GM06990 (cell line): ENCODE measurements at places on chromosomes 5 and 9.

- DNase-seq, result no peak
Measured at GRCh38 chr5:92505925-92506324, 1075.1 kb downstream of the NR2F1-AS1 start.

GRCh38 chr5:112551419-112552032, 132.4 kb upstream of the EPB41L4A start:
- DNase-seq, result no peak

DNA sequence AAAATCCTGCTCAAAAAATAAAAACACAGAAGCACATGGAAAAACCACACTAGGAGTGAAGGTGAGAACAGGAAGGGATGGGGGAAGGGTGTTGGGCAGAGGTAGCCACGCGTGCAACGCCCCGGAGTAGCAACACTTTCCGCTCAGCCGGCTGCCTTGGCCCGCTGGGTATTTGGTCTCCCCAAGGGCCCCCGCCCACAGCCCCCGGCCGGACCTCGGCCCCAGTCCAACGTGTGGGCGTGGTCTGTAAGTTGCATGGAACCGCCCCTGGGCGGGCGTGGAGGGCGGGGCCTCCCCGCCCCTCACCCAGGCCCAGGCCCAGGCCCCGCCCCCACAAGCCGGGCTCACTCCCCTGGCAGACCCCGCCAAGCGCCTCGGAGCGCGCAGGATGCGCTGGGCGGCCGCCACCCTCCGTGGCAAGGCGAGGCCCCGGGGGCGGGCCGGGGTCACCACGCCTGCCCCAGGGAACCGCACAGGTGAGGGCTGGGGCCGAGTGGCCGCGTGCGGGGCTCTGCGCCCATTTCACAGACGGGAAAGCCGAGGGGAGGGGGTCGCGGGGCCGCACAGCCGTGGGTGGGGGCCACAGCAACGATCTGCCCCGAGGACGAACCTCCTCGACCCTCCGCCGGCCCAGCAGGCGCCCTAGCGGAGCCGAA, at the start of gene SUSD3:
Gene SUSD3, plus strand, starts transcription at position 347 of the 656 bp plus-strand sequence. Its CDS starts 42 bp downstream, at position 389.
- peak; percentile 88 for DNase-seq

GRCh38 chr9:16516891-16517290, 353.6 kb downstream of the BNC2 start:
- DNase-seq, result no peak

GRCh38 chr5:25150819-25151218, 506.0 kb upstream of the CDH10 start:
- DNase-seq, result no peak

DNA sequence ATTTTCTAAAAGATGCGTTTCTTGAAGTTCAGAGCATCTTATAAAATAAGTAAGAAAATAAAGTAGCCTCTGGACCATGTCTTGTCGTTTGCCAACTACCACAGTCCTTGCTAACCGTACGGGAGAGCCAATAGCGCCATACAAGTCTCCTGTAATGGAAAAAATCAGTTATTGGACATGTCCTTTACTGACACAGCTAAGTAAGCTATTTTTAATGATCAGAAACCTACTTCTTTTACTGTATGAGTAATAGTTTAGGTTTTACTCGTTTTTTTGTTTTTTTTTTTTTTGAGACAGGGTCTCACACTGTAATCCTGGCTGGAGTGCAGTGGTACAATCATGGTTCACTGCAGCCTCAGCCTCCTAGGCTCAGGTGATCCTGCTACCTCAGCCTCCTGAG, 37.7 kb upstream of the RAPGEF6 start:
- peak; percentile 18 for DNase-seq

DNA sequence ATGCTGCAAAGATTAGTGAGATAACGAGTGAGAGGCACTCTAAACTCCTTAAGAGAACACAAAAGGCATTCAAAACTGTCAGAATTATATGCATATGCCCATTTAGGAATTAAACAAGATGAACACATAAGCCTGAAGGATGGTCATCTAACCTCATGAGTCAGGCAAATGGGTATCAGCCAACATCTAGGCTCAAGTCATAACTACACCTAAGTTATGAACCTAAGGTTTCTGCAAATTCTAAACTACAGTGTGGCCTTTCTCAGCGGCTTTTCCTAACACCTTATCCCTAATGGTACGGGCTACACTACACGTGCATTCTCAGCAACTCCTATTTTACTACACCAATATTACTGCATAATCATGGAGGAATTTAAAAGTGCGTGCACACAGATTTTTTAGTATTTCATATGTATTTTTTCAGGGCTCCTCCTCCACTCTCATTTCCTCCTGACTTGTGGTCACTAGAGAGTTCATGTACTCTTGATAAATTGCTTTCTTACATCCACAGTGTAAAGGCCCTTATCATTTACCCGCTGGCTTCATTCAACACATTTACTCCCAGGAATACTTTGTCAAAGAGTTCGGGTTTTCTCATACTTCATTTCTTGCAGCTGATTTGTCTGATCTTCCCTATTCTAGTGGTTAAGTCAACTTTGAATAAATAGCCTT, 316.5 kb downstream of the BNC2 start:
- DNase-seq, result no peak

GRCh38 chr5:75337366-75338021, 474 bp downstream of the HMGCR start:
- DNase-seq, result no peak

- DNase-seq, result no peak
Measured at GRCh38 chr9:104279535-104280177, 185.5 kb downstream of the SMC2 start.
